ENCODE measurements at places on chromosomes 2 and 18.

DNA sequence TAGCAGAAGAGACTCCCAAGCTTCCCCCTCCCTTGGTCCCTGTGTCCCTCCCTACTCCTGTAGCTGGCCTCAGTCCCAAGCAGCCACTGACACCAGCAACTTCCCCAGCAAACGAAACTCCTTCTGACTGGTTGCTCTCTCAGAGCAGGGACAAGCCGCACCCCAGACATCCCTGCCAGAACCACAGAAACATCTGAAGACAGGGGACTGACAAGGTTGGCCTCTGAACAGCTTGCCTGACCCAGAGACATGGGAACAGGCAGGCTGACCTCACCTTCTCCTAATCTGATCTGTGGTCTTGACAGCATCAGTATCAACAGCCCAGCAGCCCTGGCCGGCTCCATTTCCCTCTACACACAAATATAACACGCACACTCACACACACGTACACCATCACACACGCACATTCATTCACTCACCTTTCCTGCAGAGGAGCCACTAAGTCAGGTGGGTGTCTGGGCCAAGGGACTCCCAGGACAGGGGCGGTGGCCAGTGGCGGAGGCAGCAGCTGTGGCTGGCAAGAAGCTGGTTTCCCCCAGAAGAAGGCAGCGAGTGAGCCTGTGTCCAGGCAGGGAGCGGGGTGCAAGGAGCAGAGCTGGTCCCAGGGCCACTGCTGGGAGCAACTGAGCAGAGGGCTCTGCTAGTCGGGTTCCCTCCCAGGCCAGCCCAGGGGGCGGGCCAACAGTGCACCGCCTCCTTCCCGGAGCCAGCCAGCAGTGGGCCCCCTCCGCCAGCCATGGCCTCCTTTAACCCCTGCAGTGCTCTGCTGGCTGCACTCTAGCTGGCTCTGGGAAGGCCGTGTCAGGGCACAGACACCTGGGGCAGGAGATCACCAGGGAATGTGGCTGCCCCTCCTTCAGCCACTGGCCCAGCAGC lies 59.1 kb downstream of the TNS1 start:
- no peak for DNase-seq

DNA sequence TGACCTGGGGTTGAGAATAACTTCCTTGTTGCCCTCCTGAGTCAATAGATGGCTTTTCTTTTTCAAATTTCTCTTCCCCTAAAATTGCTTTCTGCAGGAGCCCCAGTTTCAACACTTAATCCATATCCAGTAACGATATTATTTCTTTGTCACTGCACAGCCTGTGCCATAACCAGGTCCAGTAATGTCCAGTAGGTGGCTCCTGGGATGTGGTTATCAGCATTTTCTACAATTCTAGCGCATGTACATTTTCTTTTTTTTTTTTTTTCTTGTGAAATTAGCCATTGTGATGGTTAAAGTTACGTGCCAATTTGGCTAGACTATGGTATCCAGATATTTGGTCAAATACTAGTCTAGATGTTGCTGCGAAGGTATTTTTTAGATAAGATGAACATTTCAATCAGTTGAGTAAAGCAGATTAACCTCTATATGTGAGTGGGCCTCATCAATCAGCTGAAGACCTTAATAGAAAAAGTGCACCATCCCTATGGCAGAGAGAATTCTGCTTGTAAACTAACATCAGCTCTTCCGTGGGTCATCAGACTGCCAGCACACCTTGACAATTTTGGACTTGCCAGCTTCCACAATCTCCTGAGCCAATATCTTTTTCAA lies 72.9 kb upstream of the SCG2 start:
- no peak for DNase-seq

DNA sequence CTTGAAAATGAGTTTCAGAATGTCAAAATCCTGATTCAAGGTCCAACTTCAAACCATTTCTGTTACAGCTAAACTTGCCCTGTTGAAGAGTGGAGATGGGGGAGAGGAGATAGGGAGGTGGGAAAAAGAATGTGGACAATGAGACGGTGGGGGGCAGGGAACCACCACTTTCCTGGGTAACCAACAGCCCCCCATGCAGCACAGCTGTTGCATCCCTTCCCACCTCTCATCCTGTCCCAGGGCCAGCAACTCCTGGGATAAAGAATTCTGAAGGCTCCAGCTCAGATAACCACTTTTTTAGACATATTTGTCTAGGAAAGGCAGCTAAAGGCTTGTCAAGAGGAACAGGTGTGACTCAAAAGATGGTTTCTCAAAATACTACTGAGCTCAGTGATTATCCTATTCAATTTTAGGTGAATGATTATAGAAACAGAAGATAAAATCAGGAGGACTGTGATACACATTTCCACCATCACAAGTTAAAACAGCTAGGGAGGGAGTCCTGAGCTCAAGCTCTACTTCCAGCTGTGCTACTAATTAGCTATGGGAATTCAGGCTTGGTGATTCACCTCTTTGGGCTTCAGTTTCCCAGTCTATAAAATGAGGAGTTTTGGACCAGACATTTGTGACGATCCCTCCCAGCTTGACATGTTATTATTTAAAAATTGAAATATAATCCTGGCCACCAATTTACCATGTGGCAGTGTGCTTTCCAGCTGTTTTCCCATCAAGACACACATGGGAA lies 36.3 kb downstream of the HDHD2 start:
- no peak for DNase-seq

DNA sequence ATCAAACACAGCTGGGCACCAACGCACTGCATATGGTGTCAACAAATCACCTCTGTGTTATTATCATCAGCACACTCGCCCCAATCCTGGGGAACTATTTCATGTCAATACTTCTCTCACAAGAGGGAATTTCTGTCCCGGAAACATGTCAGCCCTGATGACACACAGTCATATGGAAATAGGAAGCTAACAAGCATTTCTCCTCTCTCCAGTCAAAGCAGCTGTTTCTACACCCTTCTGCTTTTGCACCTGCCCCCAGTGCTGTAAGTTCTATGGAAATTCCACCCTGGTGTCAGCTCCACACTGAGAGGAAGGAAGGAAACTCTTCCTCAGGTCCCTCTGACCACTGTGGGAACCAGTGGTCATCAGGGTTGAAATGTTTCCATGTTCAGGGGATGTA lies 447.6 kb upstream of the ID2 start:
- DNase-seq: no peak

DNA sequence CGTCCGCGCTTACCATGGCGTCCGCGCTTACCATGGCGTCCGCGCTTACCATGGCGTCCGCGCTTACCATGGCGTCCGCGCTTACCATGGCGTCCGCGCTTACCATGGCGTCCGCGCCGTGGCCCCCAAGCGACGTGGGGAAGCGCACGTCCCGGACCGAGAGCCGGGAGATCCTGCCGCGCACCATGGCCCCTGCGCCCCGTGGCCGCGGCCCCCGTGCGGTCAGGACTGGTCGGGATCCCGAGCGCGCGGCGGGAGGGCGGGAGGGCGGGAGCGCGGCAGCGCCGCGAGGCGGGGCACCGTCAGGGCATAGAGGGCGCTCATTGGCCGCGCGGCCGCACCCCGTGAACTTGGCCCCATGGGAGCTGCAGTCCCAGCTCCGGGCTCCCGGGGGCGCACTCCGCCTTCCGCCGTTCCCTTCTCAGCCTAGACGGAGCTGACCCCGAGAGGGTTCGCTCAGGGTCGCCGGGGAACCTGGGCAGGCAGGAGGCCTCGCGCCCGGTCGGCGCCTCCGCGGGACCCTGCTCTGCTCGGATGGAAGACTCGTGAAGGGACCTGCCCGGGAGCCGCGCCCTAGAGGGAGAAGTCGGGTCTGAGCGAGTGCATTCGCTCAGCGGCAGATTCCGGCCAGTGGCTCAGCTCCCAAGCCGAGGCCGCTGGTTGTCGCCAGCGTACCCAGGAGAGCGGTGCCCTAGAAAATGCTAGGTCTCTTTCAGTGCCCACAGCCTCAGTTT lies at the start of gene ENOSF1:
Gene ENOSF1, minus strand, starts transcription at position 230 of the 734 bp plus-strand sequence. Its CDS starts 43 bp downstream, at position 187.
- peak; percentile 84 for DNase-seq

DNA sequence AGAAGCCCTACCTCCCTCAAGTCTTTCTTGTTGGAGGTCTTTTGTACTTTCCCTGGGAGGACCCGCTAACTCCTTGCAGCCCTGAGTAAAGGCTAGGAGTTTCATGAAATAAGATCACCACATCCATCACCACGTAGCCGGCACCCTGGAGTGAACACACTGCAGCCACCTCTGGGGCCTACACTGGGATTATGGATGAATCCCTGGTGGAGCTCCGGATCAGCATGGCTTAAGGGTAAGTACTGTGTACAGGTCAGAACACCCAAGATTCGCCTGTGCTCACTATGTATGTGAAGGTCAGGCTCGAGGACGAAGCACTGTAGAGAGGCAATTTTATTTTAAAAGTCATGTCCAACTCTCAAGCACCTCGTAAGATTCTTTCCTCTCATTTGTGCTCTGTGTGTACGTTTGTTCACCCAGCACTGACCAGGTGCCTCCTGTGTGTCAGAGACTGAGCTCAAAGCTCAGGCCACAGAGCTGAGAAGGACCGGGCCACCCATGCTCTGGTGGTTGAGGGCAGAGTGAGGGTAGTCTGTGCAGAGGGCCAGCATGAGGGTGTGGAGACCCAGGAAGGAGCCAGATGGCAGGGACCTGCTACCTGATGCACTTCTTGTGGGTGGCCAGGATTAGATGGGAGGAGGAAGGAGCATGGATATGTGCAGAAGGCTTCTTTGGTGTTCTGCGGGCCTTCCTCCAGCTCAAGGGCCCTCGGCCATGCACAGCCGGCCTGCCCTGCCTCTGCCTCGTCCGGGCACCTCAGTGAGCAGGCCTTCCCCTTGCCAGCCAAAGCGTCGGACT lies 66.7 kb upstream of the TFCP2L1 start:
- DNase-seq: no peak

DNA sequence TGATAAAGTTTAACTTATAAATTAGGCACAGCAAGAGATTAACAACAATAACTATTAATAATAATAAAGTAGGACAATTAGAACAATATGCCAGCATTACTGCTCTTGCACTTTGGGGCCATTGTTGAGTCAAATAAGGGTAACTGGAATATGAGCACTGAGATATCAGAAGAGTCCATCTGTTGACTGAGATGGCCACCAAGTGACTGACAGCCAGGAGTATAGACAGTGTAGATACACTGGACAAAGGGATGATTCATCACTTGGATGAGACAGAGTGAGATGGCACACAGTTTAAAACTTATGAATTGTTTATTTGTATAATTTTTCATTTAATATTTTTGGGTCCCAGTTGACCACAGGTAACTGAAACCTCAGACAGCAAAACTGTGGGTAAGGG lies 20.0 kb downstream of the NAB1 start:
- DNase-seq: peak; percentile 23

GRCh38 chr2:241096979-241097378 lies 5.1 kb downstream of the MTERF4 start:
- DNase-seq: no peak

GRCh38 chr2:136751406-136751805 lies 13.9 kb upstream of the THSD7B start:
- DNase-seq: no peak

Data from hematopoietic multipotent progenitor cell treated with erythropoietin and hydrocortisone succinate and interleukin-3 and kit ligand, for 15 days (in vitro differentiated cells).